HS-27A (cell line): ENCODE measurements at places on chromosomes 4 and X.
A peak's percentile ranks its signal among the peaks of the same experiment; 100 is the strongest.

GRCh38 chrX:153380691-153381090 lies 20.5 kb downstream of the PNMA6E start:
- no peak for DNase-seq

- DNase-seq, result no peak
Observed at GRCh38 chrX:11908371-11908770, 150.3 kb downstream of the MSL3 start.

GRCh38 chr4:10619220-10619619 lies 65.3 kb downstream of the CLNK start:
- DNase-seq, result no peak

- no peak for DNase-seq
Observed at GRCh38 chr4:15482842-15483241, 13.2 kb downstream of the CC2D2A start.

DNA sequence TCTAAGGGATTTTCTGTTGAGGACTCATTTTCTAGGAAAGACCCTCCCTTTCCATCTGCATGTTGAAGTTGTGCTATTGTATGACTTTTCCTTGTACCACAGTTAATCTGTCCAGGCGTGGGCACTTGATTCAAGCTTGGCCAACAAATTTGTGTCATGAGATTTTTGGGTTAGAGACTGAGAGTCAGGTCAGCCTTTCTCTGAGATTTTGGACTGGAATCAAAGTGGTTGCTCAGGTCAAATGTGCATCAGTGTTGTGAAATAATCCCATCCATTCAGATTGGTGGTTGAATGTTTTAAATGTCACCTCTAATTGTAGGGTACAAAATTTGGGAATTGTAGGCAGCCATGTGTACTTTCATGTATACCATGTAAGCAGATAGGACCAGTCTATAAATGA lies 545.2 kb upstream of the IGFBP7 start:
- no peak for DNase-seq

DNA sequence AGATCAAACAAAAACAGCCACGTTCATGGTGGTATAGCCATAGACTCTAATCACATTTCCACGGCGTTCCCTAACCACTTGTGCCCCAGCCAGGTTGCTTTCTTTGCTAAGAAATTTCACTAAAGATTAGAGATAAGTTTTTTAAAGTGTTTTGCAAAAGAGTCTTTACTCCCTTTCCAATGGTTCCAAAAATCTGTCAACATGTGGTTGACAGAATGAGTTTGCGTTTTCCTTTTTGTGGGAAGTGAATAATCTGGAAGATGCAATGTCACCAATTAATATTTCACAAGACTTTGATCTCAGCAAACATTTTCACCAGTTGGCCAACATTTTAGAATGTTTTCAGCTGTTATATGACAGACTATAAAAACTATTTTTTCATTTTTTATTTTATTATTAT lies 35.3 kb downstream of the CXCL1 start:
- no peak for DNase-seq

- no peak for DNase-seq
Observed at GRCh38 chr4:48445704-48446103, 37.4 kb upstream of the SLC10A4 start.

GRCh38 chr4:36772154-36772516 lies 472.4 kb upstream of the NWD2 start:
- no peak for DNase-seq

GRCh38 chr4:113815826-113816225 lies 54.3 kb upstream of the CAMK2D start:
- DNase-seq, result no peak

GRCh38 chr4:119103263-119103662 lies 32.4 kb upstream of the MYOZ2 start:
- DNase-seq, result peak; percentile 73
